ENCODE measurements at places on chromosomes 6 and 20. TPM values are rescaled to one million over a fixed set of nuclear protein-coding genes. Genes with fewer than 3 reads are reported as not detected.

SAMD3 gene
- 5.9 TPM for polyA plus RNA-seq

GRCh38 chr6:92589996-92590395, 829.4 kb downstream of the EPHA7 start:
- no peaks in the 10 kb centered on the region for H3K27me3 ChIP-seq
- H3K27ac ChIP-seq = no peak overlapping the region
- H3K4me1 ChIP-seq = no peaks in the 10 kb centered on the region
- DNase-seq = no peak

GRCh38 chr6:154414021-154414813, 57.6 kb upstream of the IPCEF1 start:
- peaks cover 24% of the 10 kb centered on the region for H3K4me1 ChIP-seq
- DNase-seq = no peak
- H3K36me3 ChIP-seq = peaks cover 8% of the 10 kb centered on the region
- H3K27ac ChIP-seq = no peak overlapping the region
- no peak overlapping the region for H3K4me3 ChIP-seq

DNA sequence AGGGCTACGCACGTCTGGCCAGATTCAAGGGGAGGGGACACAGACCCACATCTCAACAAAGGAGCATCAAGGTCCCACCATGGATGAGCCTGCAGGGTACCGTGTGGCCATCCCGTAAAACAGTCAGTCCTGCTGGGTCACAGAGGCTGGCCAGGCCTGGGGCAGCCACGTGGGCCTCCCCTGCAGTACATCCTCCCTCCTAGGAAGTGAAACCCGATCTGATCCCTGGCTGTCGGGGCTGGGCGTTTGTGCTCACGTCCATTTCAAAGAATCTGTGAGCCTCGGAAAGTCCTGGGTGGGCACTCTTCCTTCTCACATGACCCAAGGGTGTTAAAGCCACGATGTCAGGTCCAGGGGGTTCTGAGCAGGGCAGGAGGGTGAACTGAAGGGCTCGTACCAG, 14.3 kb downstream of the SULF2 start:
- H3K27ac ChIP-seq = no peak overlapping the region
- no peaks in the 10 kb centered on the region for H3K4me1 ChIP-seq
- no peaks in the 10 kb centered on the region for H3K27me3 ChIP-seq
- no peaks in the 10 kb centered on the region for H3K36me3 ChIP-seq
- no peak overlapping the region for H3K4me3 ChIP-seq

GRCh38 chr6:51474022-51474975, 613.1 kb downstream of the PKHD1 start:
- no peaks in the 10 kb centered on the region for H3K36me3 ChIP-seq
- H3K4me3 ChIP-seq = no peak overlapping the region
- DNase-seq = no peak
- H3K27ac ChIP-seq = no peak overlapping the region
- H3K27me3 ChIP-seq = no peaks in the 10 kb centered on the region
- no peaks in the 10 kb centered on the region for H3K4me1 ChIP-seq

DNA sequence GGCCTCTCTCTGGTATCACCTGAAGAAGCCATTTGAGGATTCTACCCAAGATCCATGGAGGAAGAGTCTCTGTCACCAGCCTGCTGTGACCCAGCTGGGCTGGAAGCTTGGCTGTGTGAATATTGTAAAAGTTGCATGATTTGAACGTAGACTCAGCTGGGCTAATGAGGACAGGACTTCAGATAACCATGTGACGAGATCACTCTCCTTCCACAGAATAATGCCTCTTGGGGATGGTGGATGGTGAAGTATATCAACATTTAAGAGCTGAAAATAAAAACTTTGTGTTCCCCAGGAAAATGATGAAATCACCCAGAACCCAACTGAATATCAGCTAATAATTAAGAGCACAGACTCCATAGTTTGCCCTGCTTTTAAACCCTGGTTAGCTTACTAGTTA, 427.9 kb downstream of the CD83 start:
- no peaks in the 10 kb centered on the region for H3K36me3 ChIP-seq
- H3K27me3 ChIP-seq = no peaks in the 10 kb centered on the region
- H3K4me1 ChIP-seq = no peaks in the 10 kb centered on the region
- H3K4me3 ChIP-seq = no peak overlapping the region
- no peak for DNase-seq
- no peak overlapping the region for H3K27ac ChIP-seq

TRIM31 gene
- 0.15 TPM for polyA plus RNA-seq

NFKBIL1 gene
- 26.5 TPM for polyA plus RNA-seq

PCMTD2 gene
- 36.8 TPM for polyA plus RNA-seq

ATAT1 gene
- polyA plus RNA-seq = 9.1 TPM

GRCh38 chr6:137233911-137234863, 15.0 kb upstream of the IFNGR1 start:
- H3K27me3 ChIP-seq = no peaks in the 10 kb centered on the region
- H3K27ac ChIP-seq = peak overlapping the region; percentile 64
- no peaks in the 10 kb centered on the region for H3K36me3 ChIP-seq
- H3K4me1 ChIP-seq = no peaks in the 10 kb centered on the region
- no peak overlapping the region for H3K4me3 ChIP-seq

GRCh38 chr20:36097337-36098151, 57.0 kb upstream of the EPB41L1 start:
- no peaks in the 10 kb centered on the region for H3K27me3 ChIP-seq
- no peaks in the 10 kb centered on the region for H3K36me3 ChIP-seq
- H3K27ac ChIP-seq = peak overlapping the region; percentile 87
- no peak overlapping the region for H3K4me3 ChIP-seq

DNA sequence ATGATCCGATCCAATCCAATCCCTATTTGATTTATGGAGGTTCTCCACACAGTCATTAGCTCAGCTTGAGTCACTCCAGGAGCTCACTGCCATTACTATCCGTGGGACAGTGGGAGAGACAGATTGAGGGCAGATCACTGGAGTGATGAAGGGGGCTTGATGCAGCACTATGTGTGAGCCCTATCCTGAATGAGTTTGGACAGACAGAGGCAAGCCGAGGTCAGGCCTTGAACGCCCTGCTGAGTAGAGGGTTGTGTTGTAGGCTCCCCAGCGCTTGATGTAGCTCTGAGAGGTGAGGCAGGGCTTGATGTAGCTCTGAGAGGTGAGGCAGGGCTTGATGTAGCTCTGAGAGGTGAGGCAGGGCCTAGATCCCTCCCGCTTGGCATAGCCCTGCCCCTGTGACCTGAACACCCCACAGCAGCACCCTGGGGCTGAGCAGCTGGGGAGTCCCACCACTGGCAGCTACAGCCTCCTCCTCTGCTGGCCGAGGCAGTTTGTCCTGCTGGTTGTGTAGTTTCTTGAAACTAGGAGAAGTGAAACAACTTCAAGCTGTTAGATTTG, 58.7 kb downstream of the ZFAND3 start:
- H3K36me3 ChIP-seq = no peaks in the 10 kb centered on the region
- H3K27ac ChIP-seq = peak overlapping the region; percentile 7
- no peak overlapping the region for H3K4me3 ChIP-seq
- H3K4me1 ChIP-seq = peaks cover 4% of the 10 kb centered on the region
- no peaks in the 10 kb centered on the region for H3K27me3 ChIP-seq

PHACTR3 gene
- polyA plus RNA-seq = 1.2 TPM

DNA sequence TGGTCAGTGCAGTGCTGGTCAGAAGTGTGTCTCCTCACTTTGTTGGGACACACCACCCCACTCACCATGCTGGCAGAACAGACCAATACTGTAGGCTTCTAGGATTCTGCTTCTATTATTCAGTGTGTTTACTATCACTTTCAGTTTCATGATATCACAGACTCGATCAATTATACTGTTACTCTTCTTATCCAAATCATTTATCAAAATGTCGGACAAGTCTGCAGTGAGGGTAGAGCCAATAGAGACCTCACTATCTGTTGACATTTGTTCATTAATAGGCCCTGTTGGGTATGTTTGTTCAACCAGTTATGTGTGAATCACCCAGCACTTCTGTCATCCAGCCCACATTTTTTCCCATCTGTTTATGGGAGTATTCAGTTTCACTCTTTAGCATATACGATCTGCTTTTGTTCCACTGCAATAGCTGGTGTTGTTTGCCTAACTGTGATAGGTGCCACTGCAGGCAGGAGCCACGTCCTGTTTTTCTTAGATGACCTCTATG, 140.1 kb downstream of the NRN1 start:
- H3K4me1 ChIP-seq = no peaks in the 10 kb centered on the region
- H3K27me3 ChIP-seq = no peaks in the 10 kb centered on the region
- no peak overlapping the region for H3K27ac ChIP-seq
- H3K4me3 ChIP-seq = no peak overlapping the region

CNR1 gene
- 0.65 TPM for polyA plus RNA-seq

DNA sequence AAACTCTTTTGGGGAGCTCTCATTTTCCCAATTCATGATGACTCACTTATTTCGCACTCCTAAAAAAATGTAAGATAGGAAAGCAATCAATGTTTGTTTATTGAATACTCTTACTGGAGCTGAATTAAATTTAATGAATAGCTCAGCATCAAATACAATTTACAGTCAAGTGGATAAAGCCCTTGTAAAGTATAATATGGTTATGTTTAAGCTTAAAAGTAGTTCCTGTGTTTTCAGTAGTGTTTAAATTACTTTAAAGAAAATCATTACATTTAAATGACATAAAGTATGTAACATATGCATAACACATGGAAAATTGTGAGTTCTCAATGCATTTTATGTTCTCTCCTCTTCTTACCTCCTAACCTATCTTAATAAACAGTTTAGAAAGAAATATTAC, at the start of gene OR2B3:
Gene OR2B3, minus strand, starts transcription at position 101 of the 400 bp plus-strand sequence. Its CDS starts 65 bp downstream, at position 36.
- H3K4me1 ChIP-seq = no peaks in the 10 kb centered on the region
- no peak for DNase-seq
- no peaks in the 10 kb centered on the region for H3K36me3 ChIP-seq
- no peak within 1 kb of the TSS for H3K4me3 ChIP-seq

KIAA0408 gene
- 4.9 TPM for polyA plus RNA-seq

DNA sequence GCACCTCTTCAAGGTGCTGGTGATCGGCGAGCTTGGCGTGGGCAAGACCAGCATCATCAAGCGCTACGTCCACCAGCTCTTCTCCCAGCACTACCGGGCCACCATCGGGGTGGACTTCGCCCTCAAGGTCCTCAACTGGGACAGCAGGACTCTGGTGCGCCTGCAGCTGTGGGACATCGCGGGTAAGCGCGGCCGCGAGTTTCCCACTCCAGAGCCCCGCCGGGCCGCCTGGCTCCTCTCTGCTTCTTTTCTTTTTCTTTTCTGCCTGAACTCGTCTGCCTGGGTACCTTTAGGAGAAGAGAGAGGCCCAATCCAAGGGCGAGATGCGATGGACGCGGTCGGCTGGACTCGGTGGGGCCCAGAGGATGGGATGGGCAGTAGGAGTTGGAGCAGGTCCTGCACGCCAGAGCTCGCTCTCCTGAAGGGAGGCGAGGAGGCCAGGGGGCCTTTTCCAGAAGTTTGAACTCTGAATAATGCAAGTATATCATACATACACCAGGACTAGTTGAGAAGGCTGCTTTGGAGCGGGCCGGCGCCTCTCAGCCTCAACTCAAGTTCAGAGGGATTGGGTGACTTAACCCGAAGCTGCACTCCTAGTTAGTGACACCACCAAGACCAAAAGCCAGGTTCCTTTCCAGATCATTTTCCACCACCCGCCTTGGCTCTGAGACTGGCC, 445 bp downstream of the RAB32 start:
- no peaks in the 10 kb centered on the region for H3K27me3 ChIP-seq
- H3K27ac ChIP-seq = peak overlapping the region; percentile 96
- DNase-seq = no peak
- H3K4me1 ChIP-seq = no peaks in the 10 kb centered on the region
- peak overlapping the region; percentile 66 for H3K4me3 ChIP-seq

DNA sequence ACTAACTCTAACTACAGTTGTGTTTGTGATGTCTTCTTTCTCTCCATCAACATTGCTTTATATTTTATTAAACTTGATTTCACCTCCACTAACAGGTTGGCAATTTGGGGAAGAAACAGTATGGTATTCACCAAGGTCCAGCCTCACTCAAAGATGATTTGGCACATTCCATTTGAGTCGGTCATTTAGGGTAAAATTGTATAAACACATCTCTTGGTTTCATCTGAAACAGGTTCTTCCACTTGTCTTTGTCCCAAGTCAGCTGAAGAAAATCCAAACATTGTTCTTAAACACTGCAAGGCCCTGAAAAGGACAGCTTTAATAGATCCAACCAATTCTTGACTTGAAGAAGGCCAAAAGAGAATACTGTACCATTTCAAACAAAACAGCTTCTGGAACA, 104.9 kb upstream of the NT5E start:
- no peaks in the 10 kb centered on the region for H3K4me1 ChIP-seq
- no peak for DNase-seq
- H3K36me3 ChIP-seq = no peaks in the 10 kb centered on the region
- no peak overlapping the region for H3K27ac ChIP-seq

DNA sequence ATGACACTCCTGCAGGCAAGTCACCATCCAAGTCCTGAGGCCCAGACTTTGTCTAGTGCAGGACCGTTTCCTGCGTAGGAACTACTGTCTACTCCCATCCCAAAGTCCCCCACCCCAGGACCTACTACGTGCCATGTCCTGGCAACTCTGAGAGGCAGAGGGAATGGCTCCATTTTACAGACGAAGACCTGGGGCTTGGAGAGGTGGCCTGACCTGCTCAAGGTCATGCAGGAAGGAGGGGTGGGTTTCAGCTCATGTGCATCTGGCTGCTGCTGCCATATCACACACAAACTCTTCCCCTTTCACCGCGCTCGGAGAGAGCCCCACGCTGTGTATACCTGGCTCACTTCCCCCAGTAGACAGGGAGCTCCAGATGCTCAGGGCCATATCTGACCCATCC, 1.2 kb upstream of the NOL4L start:
- no peaks in the 10 kb centered on the region for H3K36me3 ChIP-seq
- H3K27ac ChIP-seq = no peak overlapping the region
- no peak overlapping the region for H3K4me3 ChIP-seq

GRCh38 chr6:99589290-99589672, 17.4 kb upstream of the PRDM13 start:
- peaks cover 7% of the 10 kb centered on the region for H3K4me1 ChIP-seq
- no peaks in the 10 kb centered on the region for H3K36me3 ChIP-seq
- peak overlapping the region; percentile 36 for H3K4me3 ChIP-seq
- no peak overlapping the region for H3K27ac ChIP-seq
- peak; percentile 66 for DNase-seq
- peaks cover 5% of the 10 kb centered on the region for H3K27me3 ChIP-seq

CTAGE9 gene
- polyA plus RNA-seq = not detected

SNAI1 gene
- polyA plus RNA-seq = 2.9 TPM

CYP24A1 gene
- not detected for polyA plus RNA-seq

DNA sequence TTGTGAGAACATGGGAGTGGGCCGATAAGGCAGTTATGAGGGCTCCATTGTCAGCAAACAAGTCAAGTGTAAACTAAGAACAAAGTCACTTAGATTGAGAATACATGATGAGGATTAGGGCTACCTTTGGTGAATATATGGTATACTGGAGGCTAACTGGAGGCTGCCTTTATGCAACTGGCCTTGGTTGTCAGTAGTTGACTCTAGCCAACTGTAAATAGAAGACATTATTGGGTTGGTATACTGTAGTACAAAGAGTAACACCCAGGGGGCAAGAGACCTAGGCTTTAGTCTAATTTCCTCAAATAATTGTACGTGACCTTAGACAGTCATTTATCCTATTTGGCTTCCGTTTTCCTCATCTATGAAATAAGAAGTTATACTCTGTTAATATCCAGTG, 235.2 kb downstream of the ARID1B start:
- no peak overlapping the region for H3K4me3 ChIP-seq
- H3K4me1 ChIP-seq = peaks cover 3% of the 10 kb centered on the region
- H3K36me3 ChIP-seq = no peaks in the 10 kb centered on the region
- no peak for DNase-seq
- no peaks in the 10 kb centered on the region for H3K27me3 ChIP-seq
- H3K27ac ChIP-seq = no peak overlapping the region

SEMG1 gene
- not detected for polyA plus RNA-seq

SRSF12 gene
- polyA plus RNA-seq = 1.4 TPM

NRSN1 gene
- polyA plus RNA-seq = 0.23 TPM

Data from pancreas (tissue), 10 donors.